Trophoblast cell (in vitro differentiated cells and primary cell): ENCODE measurements at places on chromosomes 6 and 20.

- DNase-seq, result no peak
Measured at GRCh38 chr20:51326201-51326819, 216.2 kb downstream of the NFATC2 start.

DNA sequence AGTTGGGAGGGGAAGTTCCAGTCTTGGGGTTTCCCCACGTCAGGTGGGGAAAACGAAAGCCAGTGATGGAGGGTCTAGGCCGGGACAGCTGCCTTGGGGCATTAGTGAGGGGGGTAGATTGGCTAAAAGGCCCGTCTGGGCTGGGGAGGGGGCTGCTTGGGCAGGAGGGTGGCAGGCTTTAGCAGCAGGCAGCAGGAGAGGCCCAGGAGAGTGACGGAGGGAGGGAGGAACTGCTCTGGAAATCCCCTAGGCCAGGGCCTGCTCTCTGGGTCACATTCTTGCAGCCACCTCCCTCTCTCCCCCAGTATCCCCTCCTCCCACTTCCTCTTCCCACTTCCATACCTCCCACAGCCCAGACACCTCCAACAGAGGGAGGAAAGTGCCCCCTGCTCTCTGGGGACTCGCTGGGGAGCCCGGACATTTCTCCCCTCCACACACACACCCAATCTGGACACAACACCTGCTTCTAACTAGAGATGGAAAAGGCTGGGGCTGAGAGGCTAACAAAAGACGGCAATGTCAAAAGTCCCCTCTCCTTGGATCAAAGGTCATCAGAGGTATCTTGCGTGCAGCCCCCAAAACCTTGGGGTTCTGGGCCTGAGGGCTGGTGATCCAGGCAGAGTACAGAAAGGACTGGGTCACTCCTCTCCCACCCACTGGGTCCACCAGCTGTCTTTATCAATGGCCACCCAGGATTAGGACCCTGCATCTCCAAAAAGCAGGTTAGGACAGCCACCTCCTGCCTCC, 1.8 kb downstream of the NFKBIE start:
- no peak for DNase-seq

GRCh38 chr6:124203101-124203811, 399.6 kb downstream of the NKAIN2 start:
- no peak for DNase-seq

- DNase-seq, result no peak
Measured at GRCh38 chr6:13400772-13401171, 72.4 kb upstream of the TBC1D7 start.

GRCh38 chr20:32440758-32441078, 82.6 kb downstream of the ASXL1 start:
- DNase-seq, result no peak

- DNase-seq, result no peak
Measured at GRCh38 chr20:13229538-13229937, 8.5 kb downstream of the ISM1 start.

- no peak for DNase-seq
Measured at GRCh38 chr6:101118136-101118396, 236.9 kb upstream of the ASCC3 start.

- DNase-seq, result peak; percentile 96
Measured at GRCh38 chr6:39269961-39270360, 40.7 kb upstream of the KCNK5 start.

DNA sequence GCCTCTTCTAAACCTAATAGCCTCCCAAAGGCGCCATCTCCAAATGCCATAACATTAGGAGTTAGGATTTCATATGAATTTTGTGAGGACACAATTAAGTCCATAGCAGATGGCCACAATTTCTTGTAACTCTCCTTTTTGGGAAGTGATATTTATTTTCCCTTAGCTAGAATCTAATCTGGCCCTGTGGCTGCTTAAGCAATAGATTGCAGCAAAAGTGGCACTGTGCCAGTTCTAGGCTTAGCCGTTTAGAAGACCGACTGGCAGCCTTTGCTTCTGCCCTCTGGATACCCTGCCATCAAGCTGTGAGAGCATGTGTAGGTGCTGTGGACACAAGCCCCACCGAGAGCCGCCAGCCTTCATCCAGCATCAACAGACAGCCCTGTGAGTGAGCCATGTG, 15.9 kb upstream of the ADGB start:
- no peak for DNase-seq

- no peak for DNase-seq
Measured at GRCh38 chr6:8166156-8166555, 63.8 kb upstream of the EEF1E1 start.

DNA sequence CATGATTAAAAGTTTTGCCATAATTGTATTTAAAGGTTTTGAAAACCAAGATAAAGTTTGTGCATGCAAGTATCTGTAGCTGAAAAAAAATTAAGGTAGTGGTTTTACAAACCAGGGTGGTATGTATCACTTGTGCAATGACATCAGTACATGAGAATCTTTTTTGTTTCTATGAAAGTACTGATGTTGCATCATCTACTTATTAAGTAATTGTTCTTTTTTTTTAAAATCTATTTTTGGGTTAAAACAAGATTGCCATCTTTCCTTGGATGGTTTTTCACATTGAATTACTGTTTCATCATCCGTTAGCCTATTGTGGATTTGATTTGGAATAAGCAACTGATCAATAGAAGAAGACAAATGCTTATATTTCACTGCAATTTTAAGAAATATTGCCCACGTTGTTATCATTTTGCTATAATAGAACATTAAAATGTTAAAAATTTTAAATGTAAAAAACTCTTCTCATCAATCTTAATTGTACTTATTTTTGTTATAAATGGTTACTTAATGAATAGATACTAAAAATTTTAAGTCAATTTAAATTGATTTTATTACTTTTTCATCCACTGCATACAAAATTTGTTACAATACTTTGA, 39.8 kb upstream of the TAGAP start:
- DNase-seq, result peak; percentile 77

- DNase-seq, result no peak
Measured at GRCh38 chr6:3283641-3284435, 25.1 kb downstream of the PSMG4 start.

DNA sequence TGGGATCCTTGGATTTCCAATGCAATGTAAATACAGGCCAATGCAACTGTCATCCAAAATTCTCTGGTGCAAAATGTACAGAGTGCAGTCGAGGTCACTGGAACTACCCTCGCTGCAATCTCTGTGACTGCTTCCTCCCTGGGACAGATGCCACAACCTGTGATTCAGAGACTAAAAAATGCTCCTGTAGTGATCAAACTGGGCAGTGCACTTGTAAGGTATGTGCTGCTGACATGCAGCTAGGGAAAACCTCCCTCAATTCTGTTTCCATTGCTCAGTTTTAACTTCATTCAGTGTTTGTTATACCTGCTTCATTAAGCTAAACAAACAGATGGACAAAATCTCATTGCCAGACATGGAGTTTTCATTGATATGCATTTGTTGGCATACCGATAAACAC, 397.1 kb downstream of the ARHGAP18 start:
- DNase-seq, result peak; percentile 80

- DNase-seq, result no peak
Measured at GRCh38 chr20:63017076-63017825, 10.5 kb upstream of the BHLHE23 start.

GRCh38 chr20:36407199-36407733, 101.1 kb downstream of the DLGAP4 start:
- DNase-seq, result peak; percentile 31

DNA sequence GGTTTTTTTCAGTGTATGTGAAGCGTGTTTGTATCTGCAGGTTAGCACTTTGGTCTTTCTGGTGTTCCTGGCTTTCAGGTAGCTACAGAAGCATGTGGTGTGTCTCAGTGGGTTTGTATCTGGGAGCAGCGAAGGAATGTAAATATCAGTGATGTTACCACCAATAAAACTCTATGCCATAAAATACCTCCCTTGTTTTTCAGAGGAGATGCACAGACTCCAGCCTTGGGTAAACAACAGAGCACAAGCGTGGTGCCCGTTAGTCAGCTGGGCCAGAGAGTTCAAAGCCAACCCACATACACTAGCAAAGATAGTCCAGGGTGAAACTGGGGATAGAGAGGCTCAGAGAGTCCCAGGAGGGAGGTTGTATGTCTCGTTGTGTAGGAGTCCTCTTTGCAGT, 393.8 kb downstream of the SMOC2 start:
- DNase-seq, result no peak
